Esophagus squamous epithelium (tissue), 5 donors: ENCODE measurements at places on chromosomes 3 and 15.
A peak's percentile ranks its signal among the peaks of the same experiment; 100 is the strongest.

DNA sequence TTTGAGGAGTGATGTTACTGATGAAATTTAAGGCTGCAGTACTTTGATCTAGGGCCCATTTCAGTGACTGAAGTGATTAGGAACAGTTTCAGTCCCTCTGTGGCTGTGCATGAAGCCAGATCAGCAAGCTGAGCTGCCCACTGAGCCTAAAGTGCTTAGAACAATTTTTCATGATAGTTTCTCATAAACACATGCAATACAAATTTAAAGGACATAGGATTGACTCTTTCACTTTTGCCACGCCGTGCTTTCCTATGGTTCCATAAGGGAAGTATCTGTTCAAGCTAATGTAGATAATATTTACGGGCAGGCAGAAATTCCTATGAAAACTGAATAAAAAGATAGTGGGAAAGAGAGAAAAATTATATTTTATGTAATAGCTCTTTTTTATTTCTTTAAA lies 10.6 kb downstream of the ANKUB1 start:
- no peak for DNase-seq

- no peak for DNase-seq
These were observed 121.9 kb upstream of the PDZRN3 start for GRCh38 chr3:73746623-73747022.

GRCh38 chr15:48367483-48367882 lies 36.3 kb downstream of the DUT start:
- no peak for DNase-seq

- peak; percentile 0 for DNase-seq
These were observed 751.7 kb upstream of the GOLIM4 start for GRCh38 chr3:168847291-168847883.

GRCh38 chr3:8981700-8982099 lies 18.4 kb upstream of the RAD18 start:
- DNase-seq: no peak

DNA sequence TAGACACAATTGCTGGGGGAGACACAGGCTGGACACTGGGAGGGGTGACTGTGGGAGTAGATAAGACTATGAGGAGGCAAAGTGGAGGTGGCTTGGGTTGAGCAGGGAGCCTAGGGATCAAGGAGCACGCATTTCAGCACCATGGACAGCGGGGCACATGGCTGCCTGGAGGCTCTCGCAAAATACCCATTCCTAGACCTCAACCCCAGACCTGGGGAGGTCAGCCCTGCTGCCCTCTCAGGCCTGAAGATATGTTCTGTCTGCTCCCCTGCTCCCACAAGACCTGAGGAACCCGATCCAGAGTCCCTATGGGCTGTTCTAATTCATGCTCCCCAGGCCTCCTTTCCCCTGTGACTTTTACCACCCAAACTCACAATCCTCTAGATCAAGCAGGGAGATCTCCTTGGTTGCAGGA lies 16.0 kb upstream of the CPEB1 start:
- DNase-seq: no peak

- no peak for DNase-seq
These were observed 24.8 kb downstream of the PPP4R2 start for GRCh38 chr3:73021301-73021835.

DNA sequence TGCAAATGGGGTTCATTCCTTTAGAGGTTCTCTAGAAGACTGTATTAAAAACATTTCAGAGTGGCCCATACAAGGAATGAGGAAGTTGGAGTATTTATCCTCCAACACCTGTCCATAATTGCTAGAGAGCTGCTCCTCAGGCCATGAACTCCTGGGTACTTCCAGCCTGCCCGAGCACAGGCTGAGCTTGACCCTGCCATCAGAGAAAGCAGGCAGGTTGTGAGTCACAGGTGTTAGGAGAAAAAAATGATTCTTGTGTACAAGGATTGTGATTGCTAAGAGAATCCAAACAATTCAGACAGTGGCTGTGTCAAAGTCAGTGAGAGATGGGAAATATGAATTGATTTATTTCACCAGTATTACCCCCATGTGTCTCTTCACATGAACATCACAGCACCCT lies 156.8 kb upstream of the GADL1 start:
- DNase-seq: no peak

GRCh38 chr3:72345980-72346379 lies 502.3 kb downstream of the SHQ1 start:
- no peak for DNase-seq

GRCh38 chr3:57974796-57975388 lies 33.3 kb upstream of the FLNB start:
- no peak for DNase-seq

DNA sequence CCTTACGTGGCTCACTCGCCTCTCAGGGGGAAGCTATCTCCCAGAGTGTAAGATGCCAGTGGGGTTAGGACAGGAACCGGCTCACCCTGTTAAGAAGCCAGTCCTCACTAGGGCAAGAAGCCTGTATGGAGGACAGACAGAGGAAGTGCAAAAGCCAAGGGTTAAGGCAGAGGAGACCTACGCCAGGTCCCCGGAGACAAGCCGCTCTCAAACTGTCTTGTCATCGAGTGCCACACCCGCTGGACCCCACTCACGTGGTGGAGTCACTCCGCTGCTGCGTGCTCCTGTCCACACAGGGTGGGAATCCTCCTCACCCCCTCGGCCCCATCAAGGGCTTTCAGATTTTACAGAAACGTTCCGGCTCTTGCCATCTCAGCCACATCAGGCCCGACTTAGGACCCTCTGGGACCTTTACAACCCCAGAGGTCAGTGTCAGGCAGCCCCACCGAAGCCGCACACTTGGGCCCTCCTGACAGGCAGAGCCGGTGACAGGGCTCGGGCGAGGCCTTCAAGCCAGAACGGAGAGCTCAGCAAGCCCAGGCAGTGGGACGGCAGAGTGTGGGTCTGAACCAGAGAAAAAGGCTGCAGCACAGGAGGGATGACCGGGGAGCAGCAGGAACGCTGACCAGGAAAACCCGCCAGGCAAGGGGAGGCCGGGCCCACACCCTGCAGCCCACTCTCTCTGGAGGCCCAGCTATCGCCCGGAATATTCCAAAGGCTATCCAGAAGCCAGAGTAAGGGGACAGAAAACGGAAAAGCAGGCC lies 61.7 kb downstream of the XXYLT1 start:
- DNase-seq: no peak
